CD4-positive, alpha-beta T cell treated with Interleukin-21 for 1 hour (primary cell): ENCODE measurements at places on chromosomes 12 and 14.
A peak's percentile ranks its signal among the peaks of the same experiment; 100 is the strongest.

GRCh38 chr14:24278424-24278823 is 7.0 kb upstream of the RABGGTA start:
- DNase-seq: no peak

GRCh38 chr14:65958664-65959562 is 527.3 kb upstream of the CCDC196 start:
- DNase-seq: peak; percentile 59

DNA sequence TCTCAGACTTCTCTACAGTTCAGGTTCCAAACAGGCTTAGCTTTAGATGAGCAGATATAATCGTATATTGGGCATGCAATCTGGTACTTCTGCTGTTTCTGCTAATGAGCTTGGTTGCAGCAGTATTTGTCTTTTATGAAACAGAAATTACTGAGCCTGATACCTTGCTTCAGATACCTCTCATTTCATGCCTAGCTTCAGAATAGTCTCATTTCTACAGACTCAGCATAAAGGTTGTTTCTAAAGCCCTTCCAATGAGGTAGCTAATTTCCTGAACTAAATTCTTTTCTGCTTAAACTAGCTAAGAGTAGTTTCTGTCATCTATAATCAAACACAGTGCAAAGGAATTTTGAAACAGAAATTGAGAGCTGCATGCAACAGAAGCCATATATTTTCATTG is 275.0 kb upstream of the KITLG start:
- no peak for DNase-seq

GRCh38 chr14:54775486-54776140 is 127.0 kb downstream of the GCH1 start:
- DNase-seq: no peak

GRCh38 chr12:91219919-91220318 is 37.3 kb upstream of the DCN start:
- no peak for DNase-seq

- no peak for DNase-seq
Measured at GRCh38 chr12:12158858-12159257, 88.1 kb downstream of the BCL2L14 start.

- no peak for DNase-seq
Measured at GRCh38 chr14:65210822-65211182, 108.5 kb upstream of the MAX start.

GRCh38 chr14:77036484-77037214 is 8.1 kb upstream of the IRF2BPL start:
- no peak for DNase-seq

GRCh38 chr12:75587340-75588106 is 76.1 kb upstream of the KRR1 start:
- no peak for DNase-seq
